ENCODE measurements at places on chromosomes 16 and 17.
A peak's percentile ranks its signal among the peaks of the same experiment; 100 is the strongest.

DNA sequence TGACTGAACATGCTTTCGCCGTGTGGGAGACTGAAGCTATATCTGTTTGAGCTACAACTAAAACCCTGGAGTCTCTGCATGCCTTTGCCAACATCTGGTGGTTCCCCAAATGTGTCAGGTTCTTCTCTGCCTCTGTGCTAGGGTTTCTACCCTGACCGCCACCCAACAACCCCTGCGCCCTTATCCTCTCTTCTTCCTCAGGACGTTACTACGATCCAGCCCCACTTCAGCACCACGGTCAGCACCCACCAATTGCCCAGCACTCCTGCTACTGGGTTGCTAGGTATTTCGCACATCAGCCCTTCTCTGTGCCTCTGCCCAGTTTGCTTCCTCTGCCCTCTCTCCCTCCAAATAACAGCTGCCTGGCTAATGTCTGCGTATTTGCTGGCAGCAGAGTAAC lies 106.3 kb upstream of the HSBP1 start:
- no peak for DNase-seq

- DNase-seq, result no peak
These were observed 1.0 kb downstream of the FOXJ1 start for GRCh38 chr17:76139801-76140660.

DNA sequence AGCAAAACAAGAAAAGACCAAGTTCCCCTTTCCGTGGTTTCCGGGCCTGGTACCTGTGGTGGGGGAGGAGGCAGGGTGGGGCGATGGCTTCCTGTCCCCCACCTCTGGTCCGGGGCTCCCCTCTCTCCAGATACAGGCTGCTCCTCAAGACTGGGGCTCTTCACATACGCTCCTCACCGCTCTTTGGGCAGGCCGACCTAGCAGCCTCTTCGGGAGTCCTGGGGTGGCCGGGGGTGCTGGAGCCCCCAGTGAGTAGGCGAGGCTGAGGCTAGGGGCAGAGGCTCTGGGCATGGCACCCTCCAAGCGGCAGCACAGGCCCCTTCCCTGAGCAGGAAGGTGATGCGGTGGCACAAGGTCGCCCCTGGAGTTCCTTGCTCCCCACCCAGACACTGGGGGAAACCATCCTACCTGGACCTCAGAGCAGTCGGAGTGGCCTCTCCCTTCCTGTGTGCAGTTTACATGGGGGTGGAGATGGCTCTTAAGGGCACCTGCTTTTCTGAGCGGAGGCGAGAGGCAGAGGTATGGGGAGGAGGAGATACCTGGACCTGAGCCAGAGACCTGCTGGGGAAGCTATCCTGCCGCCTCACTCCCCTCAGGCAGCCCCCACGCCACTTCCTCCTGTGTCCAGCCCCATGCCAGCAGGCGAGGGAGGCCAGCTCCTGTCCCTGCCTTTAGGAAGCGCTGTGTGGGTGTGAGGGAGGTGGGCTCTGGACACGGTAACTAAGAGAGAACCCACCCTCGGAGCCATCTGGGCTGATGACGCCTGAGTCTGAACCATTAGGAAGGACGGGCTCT lies 891 bp downstream of the CORO1A start:
- peak; percentile 35 for DNase-seq

GRCh38 chr17:45639297-45639849 lies 144.7 kb upstream of the CRHR1 start:
- DNase-seq, result no peak

DNA sequence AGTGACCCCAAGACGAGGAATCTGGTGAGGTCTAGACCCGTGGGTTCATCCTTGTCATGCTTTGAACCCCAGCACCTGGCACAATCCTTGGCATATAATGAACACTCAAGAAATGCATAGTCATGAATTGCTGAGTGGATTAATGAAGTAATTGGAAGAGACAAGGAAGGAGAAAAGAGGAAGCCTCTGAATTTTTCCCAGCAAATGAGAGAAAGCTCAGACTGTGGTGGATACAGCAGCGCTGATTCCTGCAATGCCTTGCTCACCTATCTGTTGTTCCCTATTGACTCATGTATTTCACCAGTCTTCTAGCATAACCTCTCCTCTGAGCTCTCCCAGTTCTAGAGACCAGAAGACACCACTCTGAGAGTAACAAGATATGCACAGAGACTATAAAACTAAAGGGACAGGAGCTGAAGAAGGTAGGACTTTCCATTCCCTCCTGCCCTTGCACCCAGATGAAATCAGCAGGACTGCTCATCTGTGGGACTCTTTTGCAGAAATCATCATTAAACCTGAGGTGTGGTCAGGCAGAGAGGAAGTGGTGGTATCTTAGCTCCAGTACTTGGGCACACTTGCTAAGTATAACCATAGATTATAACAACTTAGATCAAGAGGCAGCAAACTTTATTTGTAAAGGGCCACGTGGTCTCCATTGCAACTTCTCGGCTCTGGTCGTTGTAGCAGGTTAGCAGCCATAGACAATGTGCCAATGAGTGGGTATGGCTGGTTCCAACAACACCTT lies 102.8 kb downstream of the MAF start:
- no peak for DNase-seq

DNA sequence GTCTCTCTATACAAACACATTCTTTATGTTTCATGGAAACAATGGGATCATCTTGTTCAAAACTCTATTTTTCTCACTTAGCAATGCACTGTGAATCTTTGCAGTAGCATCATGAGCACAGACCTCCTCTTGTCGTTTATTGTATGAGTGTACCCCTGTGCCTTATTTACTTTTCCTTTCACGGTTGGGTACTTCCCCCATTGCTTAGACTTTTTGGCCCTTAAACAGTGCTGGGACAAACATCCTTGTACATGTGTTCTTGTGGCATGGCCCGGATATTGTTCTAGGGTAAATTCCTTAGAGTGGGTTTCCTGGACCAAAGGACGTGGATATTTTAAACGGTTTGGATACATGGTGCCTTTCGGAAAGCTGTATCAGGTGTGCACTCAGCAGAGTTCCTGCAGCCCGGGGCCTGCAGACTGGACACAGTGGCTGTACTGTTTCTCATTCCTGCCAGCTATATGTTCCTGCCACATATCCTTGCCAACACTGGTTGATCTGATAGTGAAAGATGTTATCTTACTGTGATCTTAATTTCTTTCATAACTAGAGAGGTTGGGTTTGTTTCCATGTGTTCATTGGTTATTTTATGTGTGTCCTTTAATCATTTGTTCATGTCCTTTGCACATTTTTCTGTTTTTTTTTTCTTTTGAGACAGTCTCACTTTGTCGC lies 111.1 kb downstream of the OR1D5 start:
- DNase-seq, result no peak

DNA sequence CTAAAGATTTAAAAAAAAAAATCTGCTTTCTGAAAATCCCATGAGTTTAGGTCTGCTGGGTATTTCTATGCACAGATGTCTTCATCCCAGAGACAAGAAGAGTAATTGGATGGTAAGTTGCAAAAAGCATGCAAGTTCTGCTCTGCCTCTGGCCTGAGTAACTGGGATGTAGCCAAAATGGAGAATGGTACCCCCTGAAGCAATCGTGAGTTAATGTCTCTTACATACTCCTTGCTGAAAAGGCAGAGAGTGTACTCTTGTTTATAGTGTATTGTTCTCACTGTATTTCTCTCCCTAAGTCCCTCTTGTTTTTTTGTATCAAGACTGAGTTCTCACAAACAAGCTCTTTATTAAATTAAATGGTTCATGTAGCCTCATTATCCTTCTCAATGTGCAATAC lies 259.0 kb downstream of the IRX3 start:
- DNase-seq, result no peak

DNA sequence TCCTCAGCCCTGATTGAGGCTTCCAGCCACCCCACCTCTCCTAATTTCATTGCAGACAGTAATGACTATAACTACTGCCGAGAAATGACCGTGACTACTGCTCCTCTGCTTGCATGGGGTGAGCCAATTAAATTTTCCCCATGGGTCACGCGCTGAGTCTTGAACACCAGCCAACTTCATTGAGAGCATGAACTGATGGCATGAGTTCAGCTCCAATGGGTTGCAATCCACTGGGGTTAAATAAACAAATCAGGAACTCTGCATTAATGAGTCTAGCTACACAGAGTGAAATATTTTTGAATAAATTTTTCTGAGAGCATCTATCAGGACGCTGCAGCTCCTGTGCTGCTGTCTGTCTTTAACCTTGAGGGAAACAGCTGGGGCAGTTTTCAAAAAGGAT lies 61.6 kb upstream of the CLEC3A start:
- no peak for DNase-seq

- no peak for DNase-seq
These were observed 156.9 kb upstream of the CIBAR2 start for GRCh38 chr16:85269165-85269564.

DNA sequence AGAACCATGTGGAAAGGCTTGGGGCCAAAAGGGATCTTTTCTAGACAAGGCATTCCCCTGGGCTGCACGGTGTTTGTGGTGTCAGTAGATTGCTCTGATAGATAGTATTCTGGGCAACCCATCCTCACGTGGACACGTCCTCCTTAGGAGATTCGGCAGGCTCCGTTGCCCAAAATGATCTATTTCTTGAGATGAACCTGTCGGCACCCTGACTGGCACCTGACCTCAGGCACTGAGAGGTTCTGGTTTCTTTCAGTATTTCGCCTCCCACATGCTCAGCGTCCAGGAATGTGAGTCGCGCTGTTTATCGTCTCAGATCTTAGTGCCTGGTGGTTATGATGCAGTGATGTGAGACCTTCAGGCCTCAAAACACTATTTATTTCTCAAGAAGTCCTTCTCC lies 89.7 kb downstream of the MARCHF10 start:
- no peak for DNase-seq

DNA sequence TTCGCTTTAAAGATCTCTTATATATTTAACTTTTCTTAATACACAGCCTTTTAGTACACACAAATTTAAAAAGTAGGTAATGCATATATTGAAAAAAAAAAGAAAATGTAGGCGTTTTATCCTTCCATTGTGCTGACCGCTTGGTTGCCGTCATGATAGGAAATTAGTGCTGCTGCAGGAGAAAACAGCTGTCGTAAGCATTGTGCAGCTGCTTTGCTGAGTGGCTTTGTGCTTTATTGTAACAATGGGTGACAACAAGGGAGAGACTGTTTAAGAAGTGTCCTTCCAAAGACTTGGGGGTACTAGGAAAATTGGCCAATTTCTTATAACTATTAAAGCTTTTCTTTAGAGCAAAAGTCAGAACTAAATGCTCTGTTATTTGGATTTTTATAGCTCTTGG lies 5.0 kb downstream of the HERPUD1 start:
- DNase-seq, result no peak

GRCh38 chr17:28319598-28319935 lies 567 bp downstream of the TMEM97 start:
- no peak for DNase-seq

- no peak for DNase-seq
These were observed 1.1 kb upstream of the CCDC182 start for GRCh38 chr17:57746221-57746620.

DNA sequence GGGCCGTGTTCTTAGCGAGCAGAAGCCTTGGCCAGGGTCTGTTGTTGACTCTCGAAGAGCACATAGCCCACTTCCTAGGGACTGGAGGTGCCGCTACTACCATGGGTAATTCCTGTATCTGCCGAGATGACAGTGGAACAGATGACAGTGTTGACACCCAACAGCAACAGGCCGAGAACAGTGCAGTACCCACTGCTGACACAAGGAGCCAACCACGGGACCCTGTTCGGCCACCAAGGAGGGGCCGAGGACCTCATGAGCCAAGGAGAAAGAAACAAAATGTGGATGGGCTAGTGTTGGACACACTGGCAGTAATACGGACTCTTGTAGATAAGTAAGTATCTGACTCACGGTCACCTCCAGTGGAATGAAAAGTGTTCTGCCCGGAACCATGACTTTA lies 18.5 kb downstream of the RSPRY1 start:
- no peak for DNase-seq

DNA sequence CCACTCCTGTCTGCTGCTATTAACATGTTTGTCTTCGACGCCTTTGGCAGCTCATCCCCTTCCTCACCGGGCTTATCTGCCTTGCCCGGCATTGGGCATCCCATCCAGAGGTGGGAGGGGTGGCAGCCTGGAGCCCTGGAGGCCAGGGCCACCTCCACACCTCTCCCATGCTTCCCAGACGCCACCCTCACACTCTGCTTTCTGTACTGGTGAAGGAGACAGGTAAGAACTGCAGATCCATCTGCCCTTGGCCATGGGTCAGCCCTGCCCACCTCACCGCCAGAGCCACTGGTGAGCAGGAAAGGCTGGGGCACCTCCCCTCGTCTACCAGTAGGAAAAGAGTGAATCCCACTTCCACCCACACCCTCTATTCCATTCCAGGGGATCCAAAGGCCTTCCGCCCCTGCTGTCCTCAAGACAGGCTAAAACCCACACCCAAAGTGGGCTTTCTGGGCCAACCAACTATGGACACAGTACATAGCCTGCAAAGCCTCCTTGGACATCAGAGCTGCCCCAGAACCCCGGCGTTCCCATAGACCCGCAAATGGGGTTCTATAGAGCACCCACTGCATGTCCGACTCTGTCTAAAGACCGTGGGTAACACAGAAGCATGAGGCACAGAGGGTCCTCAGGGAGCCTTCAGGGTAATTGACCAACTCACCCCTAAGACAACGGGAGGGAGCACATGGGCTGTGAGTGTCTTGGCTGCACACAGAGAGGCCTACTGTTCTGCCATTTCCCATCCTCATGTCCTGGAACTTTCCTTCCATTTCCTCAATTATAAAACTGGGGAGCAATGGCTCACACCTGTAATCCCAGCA lies 23.4 kb upstream of the RBFOX3 start:
- no peak for DNase-seq

GRCh38 chr16:48101069-48101674 lies 54.6 kb downstream of the ABCC12 start:
- DNase-seq, result no peak

DNA sequence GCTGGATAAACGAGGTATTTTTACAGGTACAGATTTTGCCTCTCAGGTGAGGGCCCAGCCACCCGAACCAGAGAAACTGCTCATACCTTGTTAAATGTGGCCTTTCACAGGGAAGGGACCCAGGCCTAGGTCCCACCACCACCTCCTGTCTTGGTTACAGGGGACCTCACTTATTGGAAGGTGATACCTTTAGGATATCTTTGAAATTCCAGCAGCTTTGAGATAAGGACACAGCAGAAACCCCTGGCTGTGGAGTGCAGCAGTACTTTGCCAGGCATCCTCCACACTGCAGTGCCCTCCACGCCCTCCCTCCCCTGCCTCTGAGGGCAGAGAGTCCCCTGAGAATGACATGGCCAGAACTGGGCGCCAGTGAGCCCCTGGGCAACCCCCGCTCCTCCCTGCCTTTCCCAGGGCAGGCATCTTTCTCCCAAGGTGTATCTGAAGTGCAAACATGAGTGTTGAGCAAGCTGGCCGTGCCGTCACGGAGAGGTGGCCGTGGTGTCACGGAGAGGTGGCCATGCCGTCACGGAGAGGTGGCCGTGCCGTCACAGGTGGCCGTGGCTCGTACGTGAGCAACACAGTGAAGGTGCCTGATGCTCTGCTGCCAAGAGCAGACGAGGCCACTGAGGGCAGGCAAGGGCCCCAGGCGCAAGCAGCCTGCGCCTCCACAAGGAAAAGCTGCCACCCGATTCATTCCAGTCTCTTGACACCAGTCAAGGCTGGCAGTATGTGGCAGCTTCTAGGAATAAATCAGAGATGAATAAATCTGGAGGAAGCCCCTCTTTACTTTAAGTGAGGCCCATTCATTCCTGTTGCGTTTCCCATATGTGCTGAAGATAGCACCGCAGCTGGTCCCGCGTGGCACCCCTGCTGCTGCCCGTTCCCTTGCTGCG lies 134.5 kb upstream of the CHMP6 start:
- DNase-seq, result no peak

Data from stimulated activated CD8-positive, alpha-beta memory T cell treated with anti-CD3 and anti-CD28 coated beads, Interleukin-15, amount 100 ng/mL, for 24 hours (primary cell).